Activated T-helper 1 cell treated with anti-CD3 and anti-CD28 coated beads, Interleukin-2, amount 50 U/mL, for 16 hours (primary cell): ENCODE measurements at places on chromosomes 12 and 14.

GRCh38 chr12:22190969-22191368 lies 143.5 kb downstream of the ST8SIA1 start:
- no peak for DNase-seq

GRCh38 chr14:95530473-95531276 lies 4.2 kb upstream of the GLRX5 start:
- no peak for DNase-seq

DNA sequence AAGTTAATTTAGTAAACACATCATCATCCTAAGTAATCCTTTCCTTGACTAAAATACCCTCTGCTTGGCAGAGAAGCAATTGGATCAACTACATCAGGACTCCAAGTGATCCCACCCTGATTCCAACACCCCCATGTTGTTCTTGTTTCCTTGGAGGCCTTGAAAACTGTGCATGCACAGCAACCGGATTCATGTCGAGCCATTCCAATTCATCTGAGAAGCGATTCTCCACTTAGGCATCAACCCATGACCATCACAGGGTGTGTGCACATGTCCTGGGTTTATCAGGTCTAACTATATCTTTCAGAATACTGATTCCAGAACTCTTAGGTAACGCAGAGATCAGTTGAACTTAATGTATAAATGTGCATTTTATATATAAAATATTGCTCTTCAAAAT lies 163.0 kb downstream of the NAV3 start:
- DNase-seq: no peak

DNA sequence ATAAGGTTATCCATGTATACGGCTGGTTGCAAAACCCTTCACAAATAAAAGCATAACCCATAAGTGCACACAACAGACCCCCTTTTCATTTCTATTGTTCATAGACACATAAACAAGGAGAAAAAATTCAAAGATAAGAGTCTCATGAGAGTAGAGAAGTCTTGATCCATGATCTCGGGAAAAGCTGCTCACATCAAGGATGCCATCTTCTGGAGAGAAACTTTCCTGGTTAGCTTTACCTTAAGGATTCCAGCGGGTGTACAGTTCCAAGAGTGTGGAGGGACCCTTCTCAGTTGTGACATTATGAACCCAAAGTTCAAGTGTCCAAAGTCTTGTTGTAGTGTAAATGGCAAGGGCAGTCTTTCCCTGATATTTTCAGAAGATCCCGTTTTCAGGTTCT lies 144.5 kb downstream of the LLPH start:
- DNase-seq: no peak

- DNase-seq: peak; percentile 43
These were observed at the start of gene ACIN1 for GRCh38 chr14:23094666-23095195. Gene ACIN1, minus strand, starts transcription at chr14:23095136. Its CDS starts 24 bp downstream, at chr14:23095112.

GRCh38 chr14:77979666-77980351 lies 179.9 kb downstream of the ADCK1 start:
- DNase-seq: no peak

DNA sequence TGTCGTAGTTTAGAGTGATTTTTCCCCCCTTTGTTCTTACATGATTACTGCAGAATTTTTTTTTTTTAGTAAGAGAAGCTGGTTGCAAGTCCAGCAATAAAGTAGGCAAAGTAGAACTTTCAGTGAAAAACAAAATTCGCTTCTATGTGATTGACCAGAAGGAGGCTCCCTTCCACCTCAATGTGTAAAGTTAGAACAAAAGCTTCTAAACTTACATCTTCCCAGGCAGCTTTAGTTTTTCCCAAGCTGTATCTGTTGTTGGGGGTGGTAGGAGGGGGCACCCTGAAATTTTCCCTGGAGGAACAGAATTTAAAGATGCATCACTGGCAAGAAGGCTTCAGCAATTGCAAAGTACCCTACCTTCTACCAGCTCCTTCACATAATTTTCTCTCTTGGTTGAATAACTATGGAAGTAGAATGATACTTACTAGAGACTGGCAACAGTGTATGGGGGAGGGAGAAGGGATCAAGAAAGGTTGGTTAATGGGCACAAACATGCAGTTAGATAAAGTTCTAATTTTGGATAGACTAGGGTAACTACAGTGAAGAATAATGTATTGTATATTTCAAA lies 87.3 kb upstream of the E2F7 start:
- DNase-seq: no peak

DNA sequence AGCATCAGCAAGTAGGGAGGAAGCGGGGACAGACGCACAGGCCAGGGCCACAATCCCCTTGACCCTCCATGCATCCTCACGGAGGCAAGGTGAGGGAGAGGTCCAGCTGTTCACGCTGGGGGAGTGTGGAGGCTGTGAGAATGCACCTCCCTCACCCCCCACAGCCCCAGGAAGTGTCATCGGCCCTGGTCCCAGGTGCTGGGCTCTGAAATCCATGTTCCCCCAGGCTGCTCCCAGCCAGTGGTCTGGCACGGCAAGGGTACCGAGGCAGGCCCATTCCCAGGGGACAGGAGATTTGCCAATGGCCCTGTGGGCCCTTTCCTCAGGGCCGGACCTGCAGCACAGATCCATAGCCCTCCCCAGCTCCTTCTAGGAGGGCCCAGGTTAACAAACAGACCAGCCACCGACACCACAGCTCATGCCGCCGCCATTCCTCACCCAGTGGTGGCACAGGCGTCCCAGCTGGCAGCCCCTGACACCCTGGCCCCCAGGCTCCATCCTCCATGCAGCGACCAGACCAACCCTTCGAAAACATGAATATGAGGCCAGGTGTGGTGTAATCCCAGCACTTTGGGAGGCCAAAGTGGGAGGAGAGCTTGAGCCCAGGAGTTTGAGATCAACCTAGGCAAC lies 21.9 kb upstream of the EIF5 start:
- no peak for DNase-seq

DNA sequence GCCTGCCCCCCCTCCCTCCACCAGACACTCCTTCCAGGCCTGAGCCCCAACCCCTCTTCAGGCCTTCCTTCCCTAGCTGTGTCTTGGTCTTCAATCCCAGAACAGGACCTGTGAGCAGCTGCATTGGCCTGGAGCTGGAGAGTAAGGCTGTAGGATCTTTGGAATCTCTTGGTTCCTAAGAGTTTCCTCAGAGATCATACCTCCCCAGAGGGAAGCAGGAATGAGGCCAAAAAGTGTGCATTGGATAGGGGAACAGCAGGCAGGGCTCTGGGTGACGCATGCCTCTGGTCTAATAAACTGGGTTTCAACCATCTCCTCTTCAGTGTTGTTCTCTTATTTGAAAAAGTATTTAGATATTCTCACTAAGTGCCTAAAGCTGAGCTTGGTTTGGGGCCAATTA lies 1.8 kb upstream of the SMARCD1 start:
- no peak for DNase-seq

DNA sequence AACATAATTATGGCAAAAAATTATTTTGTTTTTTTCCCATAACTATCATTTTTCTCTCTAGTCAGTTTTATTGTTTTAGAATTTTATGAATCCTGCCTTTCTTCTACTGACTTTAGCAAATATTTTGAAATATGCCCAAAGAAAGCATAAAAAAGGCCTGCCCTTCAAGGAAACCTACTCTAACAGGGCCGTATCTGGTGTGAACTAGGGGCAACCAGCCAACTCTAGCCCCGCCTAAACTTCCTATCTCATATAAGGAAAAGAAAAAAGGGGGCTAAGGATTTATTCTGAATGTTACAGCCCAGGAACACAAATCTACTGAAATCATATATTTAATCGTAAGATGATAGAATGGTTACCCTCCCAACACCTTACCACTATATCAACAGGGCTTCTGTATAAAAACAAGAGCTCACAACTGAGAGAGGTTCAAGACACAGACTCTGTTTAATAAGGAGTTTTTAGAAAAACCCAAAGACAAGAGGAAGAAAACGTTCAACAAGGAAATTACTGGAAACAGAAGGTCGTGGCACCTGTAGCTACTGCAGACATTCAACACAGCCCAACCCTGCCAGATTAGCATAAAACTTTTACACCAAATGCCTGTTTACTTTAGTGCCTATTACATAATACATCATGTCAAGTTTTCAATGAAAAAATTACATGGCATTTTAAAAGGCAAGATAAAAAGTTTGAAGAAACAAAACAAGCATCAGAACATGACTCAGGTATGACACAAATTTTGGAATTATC lies 12.9 kb upstream of the EPYC start:
- DNase-seq: no peak
